Diencephalon (tissue), 1 donor: ENCODE measurements at places on chromosomes 11 and 22. TPM values are rescaled to one million over a fixed set of nuclear protein-coding genes. Genes with fewer than 3 reads are reported as not detected.

The RAB39A gene
- 27.0 TPM for total RNA-seq

The RTN4R gene
- 12.5 TPM for total RNA-seq

The FGF4 gene
- total RNA-seq = not detected

The RRAS2 gene
- total RNA-seq = 51.9 TPM
